Hematopoietic multipotent progenitor cell treated with erythropoietin and hydrocortisone succinate and interleukin-3 and kit ligand, for 4 days (in vitro differentiated cells): ENCODE measurements at places on chromosomes 3 and 15.

DNA sequence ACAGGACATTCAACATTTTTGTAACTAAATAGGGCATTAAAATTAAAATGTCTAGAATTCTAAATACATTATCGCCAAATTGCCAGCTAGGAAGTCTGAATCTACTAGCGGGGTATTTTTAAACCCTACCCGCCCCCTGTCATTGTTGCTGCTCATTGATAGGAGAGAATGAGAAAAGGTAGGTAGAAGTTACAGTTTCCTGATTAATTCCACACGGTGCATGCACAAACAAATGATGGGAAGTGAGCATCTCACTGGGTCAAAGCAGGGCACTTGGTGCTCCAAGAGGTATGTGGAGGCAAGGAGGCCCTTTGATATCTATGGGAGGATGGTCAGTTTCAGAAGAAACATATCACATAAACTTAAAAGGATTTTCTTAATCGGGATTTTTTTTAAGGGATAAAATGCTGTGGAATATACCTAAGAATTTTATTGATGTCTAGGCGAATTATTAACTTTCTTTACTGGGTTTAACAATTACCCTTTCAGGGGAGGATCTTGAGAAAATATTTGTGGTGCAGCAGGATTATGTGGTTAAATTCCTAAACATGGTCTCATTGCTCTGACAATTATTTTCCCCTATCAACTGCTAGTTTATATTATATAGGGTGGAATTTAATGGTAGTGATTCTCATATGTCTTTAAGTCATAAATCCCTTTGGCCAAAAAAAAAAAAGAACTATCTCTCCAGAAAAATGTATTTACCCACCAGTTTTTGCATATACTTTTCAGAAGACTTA lies 236.0 kb upstream of the GOLGA6L4 start:
- no peak for DNase-seq

DNA sequence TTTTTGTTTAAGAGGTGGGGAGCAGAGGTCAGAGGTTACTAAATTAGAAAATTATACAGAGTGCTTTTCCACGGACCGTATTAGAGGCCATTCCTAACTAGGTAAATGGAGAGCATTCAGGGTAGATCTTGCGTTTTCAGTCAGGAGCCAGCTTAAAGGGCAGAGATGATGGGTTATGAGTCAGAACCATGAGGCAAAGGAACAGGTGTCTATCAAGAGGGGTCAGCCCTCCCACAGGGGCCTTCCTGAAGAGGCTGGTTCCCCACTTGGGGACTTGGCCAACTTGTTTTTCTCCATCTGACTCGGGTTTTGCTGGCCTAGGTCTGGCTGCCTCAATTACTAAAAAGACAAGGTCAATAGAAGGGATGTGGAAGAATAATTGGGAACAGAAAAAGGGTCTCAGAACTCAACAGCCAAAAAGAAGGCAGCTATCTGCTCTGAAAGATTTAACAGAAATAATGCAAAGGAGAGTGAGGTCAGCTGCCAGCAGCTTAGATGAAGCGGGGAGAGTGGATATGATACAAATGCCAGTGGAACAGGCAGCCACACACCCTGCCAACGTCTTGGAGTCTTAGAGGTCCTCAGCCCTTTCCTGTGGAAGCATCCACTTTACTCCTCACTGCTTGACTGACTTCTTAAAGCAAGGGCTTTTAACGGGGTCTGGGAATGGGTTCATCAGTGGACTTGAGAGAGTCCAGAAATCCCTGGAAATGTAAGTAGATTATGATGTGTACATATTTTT lies 17.6 kb downstream of the MTMR14 start:
- no peak for DNase-seq

GRCh38 chr3:966341-966740 lies 126.5 kb upstream of the CNTN6 start:
- DNase-seq: no peak

- no peak for DNase-seq
These were observed 228.1 kb downstream of the FEZF2 start for GRCh38 chr3:62145086-62145757.

GRCh38 chr3:112127522-112128494 lies 5.2 kb downstream of the GCSAM start:
- DNase-seq: peak; percentile 24

GRCh38 chr3:45180051-45180450 lies 33.9 kb upstream of the CDCP1 start:
- no peak for DNase-seq

DNA sequence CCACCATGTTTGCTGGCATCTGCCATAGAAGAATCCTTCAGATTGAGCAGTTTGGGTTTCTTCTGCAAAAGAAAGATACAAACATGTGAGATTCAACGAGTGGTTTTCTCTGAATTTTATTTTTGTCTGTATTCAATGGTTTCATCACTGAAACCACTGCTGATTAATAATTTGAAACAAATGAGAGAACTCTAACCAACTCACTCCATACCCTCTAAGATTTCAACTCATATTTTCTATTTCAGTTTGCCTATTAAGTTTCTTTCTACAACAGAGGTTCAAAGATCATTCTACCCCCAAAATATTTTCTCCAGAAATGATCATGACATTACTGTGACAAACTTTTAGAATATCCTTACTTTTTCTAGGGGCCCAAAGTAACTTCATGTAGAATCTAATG lies 38.7 kb upstream of the MAN2C1 start:
- DNase-seq: no peak

DNA sequence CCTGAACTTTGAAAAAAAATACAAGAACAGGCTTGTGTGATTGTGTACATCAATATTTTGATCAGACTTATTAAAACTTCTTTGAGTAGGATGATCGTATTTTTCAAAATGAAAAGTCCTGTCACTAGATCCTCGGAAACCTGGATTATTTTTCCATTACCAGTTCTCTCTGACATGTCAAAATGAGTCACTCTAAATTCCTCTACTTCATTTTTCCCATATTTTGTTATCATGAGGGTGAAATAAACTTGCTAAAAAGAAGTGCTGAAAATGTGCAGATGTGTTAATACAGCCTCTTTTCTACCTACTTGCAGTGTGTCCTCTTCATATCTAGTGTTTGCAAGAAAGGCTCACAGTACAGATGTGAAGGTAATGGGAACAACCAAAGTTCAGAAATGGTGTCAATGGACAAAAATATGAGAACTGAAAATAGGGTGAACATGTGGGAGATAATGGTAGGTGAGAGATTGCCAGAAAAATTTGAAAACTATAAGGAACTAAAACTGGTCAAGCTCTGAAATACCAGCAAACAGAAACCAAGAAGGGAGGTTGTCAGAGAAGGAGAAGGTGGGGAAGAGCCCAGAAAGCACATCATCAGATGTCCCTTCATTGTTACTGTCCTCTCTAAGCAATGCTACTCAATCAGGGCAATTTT lies 108.2 kb downstream of the EOMES start:
- no peak for DNase-seq

- DNase-seq: no peak
These were observed 7.0 kb downstream of the ROPN1 start for GRCh38 chr3:123984957-123985356.

- no peak for DNase-seq
These were observed 18.6 kb upstream of the THSD4 start for GRCh38 chr15:71096676-71097075.

GRCh38 chr3:134643150-134643675 lies 7.6 kb downstream of the KY start:
- no peak for DNase-seq

DNA sequence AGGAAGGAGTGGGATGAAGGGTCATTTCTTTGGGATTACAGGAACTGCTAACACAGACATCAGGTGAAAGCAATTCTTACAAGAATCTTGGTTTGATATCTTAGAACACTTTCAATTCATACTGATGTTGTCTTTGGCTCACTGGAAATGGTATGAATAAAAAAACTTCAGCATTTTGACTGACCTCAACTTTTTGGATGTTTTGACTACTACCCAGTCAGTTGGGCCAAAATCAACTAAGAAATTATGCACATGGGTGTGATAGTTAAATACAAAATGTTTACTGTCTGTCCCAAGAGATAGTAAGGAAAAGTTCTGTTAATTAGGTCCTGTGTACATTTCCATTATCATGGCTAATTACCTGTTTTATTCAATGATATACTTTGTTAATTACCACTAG lies 165.5 kb upstream of the LRIG1 start:
- no peak for DNase-seq

- no peak for DNase-seq
These were observed 10.1 kb downstream of the ITGA11 start for GRCh38 chr15:68421798-68422402.

- no peak for DNase-seq
These were observed 152.9 kb upstream of the SOX2 start for GRCh38 chr3:181558870-181559269.

- DNase-seq: no peak
These were observed 2.8 kb downstream of the PLSCR2 start for GRCh38 chr3:146466604-146467003.

- DNase-seq: no peak
These were observed 199.8 kb downstream of the CNTN6 start for GRCh38 chr3:1292571-1293071.

DNA sequence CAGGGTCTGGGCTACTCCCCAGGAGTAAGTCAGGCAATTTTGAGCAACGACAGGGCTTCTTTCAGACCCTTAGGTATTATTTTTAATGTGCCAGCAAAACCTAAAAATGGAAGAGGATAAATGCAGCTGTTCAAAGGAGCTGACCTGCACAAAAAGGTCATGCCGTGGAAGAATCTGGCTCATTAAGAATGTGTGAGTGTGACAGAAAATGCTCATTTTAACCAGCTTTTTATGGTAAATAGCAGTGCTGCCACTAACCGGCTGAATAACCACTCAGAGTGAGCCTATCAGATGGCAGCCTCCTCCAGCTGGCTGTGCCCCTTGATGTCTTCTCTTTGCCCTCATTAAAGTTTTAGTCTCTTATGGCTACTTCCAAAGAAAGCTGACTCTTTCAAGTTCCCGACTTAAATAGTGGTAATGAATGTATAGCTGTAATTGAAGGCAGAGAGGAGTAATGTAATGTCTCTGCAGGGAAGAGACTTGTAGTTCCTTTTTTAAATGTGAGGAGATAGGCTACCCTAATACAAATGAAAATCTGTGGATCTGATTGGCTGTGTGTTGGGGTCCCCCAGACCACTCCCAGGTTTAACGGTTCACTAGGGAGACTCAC lies 9.5 kb upstream of the FSTL1 start:
- DNase-seq: no peak

DNA sequence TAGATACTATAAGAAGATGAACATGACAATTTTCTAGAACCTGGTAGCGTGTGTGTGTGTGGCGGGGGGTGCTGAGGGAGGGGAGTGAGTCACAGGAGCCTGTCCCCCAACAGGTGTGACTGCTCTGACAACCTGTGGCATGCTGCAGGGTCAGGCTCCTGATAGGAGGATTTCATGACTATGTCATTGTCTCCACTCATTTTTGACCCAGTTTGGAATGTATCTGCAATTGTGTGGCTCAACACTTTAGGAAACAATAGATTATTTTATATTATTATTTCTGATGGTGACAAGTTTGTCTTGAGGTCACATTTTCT lies 9.3 kb upstream of the VILL start:
- no peak for DNase-seq

GRCh38 chr3:2567451-2567850 lies 468.8 kb downstream of the CNTN4 start:
- no peak for DNase-seq

GRCh38 chr3:52030714-52031310 lies 25.6 kb downstream of the DUSP7 start:
- DNase-seq: no peak
